NCI-H460 (cell line): ENCODE measurements at places on chromosomes 5 and 9.

GRCh38 chr5:175129121-175129520, 314.9 kb downstream of the DRD1 start:
- DNase-seq: no peak

- no peak for DNase-seq
Measured at GRCh38 chr5:146027751-146028150, 77.6 kb downstream of the PLAC8L1 start.

- DNase-seq: no peak
Measured at GRCh38 chr9:79975621-79976256, 404.0 kb downstream of the TLE4 start.

DNA sequence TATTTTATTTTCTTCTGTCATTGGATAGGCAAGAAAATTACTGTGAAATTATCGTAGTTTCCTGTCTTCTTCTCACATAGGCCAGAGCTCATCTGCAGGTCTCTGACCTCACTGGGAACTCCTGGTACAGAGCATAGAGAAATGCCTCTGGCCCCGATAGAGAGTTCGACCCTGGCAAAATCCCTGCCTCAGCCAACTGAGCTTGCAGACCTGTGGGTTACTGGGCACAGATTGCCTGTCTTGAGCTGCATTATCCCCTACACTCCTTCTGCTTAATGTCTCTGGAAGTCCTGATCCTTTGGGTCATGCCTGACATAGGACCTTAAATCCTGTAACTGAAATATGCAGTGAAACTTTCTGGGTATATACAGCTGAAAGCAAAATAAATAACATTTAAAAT, 439.3 kb upstream of the CTNND2 start:
- no peak for DNase-seq

GRCh38 chr5:132754947-132755346, 7.7 kb downstream of the CCNI2 start:
- DNase-seq: no peak

- peak; percentile 73 for DNase-seq
Measured at GRCh38 chr9:29332789-29333188, 1759.5 kb upstream of the C9orf72 start.

GRCh38 chr9:75664597-75664996, 225.9 kb upstream of the PCSK5 start:
- no peak for DNase-seq

DNA sequence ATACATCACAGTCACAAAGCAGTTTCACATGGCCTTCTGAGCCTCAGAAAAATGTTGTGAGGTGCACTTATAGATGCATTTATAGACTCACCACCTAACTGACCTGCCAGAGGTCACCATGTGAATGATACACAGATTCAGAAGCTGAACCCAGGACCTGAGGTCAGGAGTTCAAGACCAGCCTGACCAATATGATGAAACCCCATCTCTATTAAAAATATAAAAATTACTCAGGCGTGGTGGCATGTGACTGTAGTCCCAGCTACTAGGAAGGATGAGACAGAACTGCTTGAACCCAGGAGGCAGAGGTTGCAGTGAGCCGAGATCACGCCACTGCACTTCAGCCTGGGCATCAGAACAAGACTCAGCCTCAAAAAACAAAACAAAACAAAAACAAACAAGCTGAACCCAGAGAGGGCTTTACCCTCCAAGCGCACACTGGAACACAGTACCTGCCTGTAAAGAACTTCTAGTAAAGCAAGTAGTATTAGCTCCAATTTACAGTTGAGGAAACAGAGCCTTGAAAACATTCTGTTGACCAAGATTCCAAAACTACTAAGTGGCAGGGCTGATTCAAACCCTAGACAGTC, 16.3 kb downstream of the ECPAS start:
- no peak for DNase-seq

DNA sequence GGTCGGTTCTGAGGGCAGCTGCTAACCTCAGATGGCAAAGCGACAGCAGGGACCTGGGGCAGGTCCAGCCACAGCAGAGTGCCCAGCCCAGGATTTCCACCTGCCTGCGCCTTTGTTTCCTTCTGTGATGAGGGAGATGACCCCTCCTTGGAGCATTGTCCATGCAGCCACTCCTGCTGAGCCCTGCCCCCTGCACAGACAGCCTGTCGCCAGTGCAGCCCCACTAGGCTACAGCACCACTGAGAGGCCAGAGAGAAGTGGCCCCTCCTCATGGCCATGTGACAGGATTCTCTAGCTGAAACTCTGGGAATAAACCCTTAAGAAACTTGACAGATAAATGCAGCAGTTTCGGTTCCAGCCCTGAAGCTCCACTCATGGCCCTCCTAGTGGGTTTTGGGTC, 10.5 kb upstream of the MRNIP start:
- no peak for DNase-seq

- no peak for DNase-seq
Measured at GRCh38 chr5:53063791-53064190, 45.8 kb downstream of the MOCS2 start.

- no peak for DNase-seq
Measured at GRCh38 chr5:140318792-140319191, 15.9 kb upstream of the PFDN1 start.

GRCh38 chr9:102445181-102445747, 549.9 kb upstream of the CYLC2 start:
- no peak for DNase-seq

DNA sequence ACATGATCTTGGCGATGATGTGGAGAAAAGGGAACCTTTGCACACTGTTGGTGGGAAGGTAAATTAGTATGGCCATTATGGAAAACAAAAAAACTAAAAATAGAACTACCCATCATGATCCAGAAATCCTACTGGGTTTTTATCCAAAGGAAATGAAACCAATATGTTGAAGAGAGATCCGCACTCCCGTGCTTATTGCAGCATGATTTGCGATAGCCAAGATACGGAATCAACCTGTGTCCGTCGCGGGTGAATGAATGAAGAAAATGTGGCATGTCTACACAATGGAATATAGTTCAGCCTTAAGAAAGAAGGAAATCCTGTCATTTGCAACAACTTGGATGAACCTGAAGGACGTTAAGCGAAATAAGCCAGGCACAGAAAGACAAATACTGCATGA, 84.5 kb downstream of the TTLL11 start:
- DNase-seq: no peak

DNA sequence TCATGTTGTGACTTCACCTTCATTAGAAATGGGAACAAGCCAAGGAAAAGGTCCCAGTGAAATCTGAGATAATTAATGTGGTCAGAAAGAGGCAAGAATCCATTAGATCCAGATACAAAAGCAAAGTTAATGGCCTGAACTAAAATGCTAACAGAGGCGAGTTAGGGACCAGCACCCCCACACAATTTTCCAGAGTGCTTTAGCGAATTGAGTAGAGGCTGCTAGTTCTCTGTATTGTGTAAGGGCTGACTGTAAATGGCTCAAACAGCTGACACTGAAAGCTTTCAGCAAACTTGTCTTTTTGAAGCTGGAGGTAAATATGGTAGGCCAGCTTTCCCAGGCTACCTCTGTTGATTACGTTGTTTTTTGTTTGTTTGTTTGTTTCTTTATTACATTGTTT, 75.5 kb downstream of the CSNK1A1 start:
- DNase-seq: no peak

- no peak for DNase-seq
Measured at GRCh38 chr5:59483971-59484472, 409.5 kb downstream of the PDE4D start.

GRCh38 chr9:110389148-110389750, 51.6 kb upstream of the TXNDC8 start:
- no peak for DNase-seq

DNA sequence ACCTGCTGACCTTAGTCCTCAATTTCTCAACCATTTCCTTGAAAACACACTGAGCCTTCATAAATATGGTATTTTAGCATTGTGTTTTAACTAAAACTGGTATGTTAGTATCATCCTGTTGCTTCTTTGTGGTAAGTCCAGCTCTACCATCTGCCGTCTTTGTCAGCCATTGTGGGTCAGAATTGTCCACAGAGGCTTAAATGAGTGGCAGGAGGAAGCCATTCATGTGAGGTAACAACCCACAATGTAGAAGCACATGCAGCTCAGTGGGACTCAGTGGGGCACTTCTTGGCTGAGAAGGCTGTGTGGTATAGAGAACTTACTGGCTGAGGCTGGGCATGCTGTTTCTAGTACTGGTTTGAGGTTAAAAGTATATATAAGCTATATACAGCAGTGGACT, 149.2 kb upstream of the NR3C1 start:
- no peak for DNase-seq

DNA sequence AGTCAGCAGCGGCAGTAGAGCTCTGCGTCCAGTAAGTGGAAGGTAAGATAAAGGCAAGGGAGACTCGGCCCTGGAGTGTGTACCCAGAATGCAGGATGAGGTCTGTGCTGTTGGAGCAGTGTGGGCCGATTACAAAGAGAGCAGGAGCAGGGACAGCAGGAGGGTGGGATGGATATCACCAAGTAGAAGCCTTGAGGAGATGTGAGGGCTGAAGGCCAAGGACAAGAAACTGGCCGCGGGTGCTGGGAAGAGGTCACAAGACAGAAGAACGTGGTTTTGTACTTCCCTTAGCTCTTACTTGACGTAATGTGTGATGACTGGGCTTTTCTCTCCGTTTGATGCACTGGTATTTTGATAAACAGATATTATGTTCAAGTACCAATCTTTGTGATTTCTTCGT, 43.7 kb downstream of the OR2V1 start:
- no peak for DNase-seq

GRCh38 chr5:32504989-32505596, 60.6 kb upstream of the ZFR start:
- DNase-seq: no peak

GRCh38 chr5:121899346-121899745, 47.7 kb downstream of the FTMT start:
- DNase-seq: no peak

GRCh38 chr9:116175614-116176013, 22.0 kb downstream of the PAPPA start:
- DNase-seq: no peak

DNA sequence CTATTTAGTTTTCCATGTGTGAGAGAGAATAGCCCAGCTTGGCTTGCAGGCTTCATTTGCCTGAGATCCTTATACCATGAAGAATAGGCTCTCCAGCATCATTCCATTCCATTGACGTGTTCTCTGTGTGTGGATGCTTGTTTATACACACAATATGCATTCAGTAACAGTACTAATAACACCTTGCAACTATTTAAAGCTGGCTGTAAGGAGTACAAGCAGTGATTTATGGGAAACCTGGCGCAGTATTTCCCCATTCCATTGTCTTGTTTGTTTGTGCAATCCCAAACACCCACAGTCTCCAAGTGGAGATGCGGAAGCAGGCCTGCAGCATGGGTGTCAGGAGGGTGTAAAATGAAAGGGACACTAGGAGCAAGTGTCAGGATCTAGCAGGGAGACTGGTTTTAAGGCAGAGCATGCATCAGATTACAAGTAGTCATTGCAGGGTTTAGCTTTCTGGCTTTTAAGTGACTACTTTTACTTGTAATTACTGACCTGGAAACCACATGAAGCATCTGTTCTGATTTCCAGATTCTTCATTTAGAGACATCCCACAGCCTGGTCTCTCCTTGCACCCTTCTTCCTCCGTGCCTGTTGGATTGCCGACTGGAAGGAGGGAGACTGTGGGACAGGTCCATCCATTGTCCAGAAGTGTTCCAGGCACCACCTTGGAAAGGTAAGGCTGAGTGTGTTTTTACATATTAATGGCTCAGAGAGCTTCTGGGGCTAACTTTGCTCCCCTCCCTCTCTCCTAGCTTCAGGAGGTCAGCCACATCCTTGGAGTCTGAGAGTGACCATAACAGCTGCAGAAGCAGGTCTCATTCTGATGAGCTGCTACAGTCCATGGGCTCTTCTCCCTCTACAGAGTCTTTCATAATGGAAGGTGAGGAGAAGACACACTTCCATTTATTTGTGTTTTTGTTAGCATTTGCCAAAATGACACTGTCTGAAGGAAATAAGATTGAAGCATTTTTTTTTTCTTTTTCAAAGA, 241.6 kb downstream of the ARHGEF28 start:
- no peak for DNase-seq

- DNase-seq: no peak
Measured at GRCh38 chr9:76605321-76605900, 146.4 kb downstream of the GCNT1 start.

DNA sequence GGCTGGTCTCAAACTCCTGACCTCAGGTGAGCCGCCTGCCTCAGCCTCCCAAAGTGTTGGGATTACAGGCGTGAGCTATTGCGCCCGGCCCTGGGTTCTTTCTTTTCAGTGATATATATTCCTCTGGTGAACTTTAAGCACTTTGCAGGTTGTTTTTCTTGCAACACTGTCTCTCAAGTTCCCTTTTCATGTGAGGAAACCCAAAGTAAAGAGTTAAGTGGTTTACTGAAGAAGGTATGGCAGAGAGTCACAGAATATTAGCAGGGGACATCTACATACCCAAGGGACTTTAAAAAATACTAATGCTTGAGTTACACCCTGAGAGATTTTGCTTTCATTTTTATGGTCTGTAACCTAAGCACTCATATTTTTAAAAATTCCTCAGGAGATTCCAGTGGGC, 6.7 kb upstream of the GAPT start:
- DNase-seq: no peak

GRCh38 chr5:178212241-178213002, 8.1 kb downstream of the HNRNPAB start:
- no peak for DNase-seq

- no peak for DNase-seq
Measured at GRCh38 chr9:70587201-70587600, 172.7 kb upstream of the KLF9 start.

DNA sequence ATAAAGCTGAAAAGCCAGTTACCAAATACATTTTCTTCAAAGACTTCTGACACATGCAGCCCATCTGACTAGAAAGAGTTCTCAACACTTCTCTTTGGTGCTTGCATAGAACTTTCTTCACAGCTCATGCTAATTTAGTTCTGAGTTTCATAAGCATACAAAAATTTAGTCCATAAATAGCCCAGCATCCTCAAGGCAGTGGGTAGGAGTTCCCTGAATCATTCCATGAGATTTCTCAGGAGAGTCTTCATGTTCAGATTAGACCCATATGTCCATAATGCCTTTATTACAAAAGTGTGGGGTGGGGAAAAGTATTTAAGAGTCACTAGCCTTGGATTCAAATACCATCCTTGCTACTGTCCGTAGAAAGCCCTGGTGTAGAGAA, 290.2 kb upstream of the RGMB start:
- DNase-seq: no peak

GRCh38 chr5:151199581-151200185, 24.2 kb downstream of the CCDC69 start:
- DNase-seq: no peak

GRCh38 chr9:37104183-37104889, 16.0 kb upstream of the ZCCHC7 start:
- DNase-seq: no peak
